ENCODE measurements at places on chromosomes 5 and 9.
A peak's percentile ranks its signal among the peaks of the same experiment; 100 is the strongest.

DNA sequence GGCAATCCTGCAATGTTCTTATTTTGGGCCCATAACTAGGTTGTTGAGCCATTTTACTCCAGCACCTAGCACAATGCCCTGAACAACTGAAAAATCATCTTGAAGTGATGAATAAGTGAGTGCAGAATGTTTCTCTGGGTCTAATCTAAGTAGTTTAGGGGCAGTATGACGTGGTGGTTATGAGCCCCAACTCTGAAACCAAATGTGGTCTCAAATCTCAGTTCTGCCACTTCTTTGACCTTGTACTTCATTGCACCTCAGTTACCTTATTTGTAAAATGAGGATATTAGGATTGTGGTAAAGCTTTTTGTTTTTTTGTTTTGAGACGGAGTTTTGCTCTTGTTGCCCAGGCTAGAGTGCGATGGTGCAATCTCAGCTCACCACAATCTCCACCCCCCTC, 80.9 kb upstream of the SNX2 start:
- no peak for DNase-seq

- no peak for DNase-seq
These were observed 11.2 kb downstream of the IER5L start for GRCh38 chr9:129166623-129167557.

- DNase-seq: no peak
These were observed 959 bp upstream of the FBXL17 start for GRCh38 chr5:108382784-108383330.

GRCh38 chr5:37815913-37816312, 23.9 kb downstream of the GDNF start:
- no peak for DNase-seq

DNA sequence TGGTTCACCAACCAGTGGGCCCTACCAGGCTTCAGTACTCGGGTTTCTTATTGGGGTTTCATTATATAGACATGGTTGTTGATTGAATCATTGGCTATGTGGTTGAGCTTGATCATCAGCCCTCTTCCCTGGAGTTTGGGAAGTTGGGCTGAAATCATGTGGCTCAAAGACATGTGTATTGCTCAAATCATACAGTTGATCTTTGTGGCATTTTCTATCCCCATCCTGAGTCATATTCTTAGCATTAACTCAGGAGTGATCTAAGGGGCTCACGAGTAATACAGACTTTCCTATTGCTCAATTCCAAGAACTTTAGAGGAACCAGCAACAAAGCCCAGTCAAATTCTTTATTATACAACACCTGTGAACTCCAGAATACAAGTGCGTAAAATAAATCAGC, 66.2 kb downstream of the SMC5 start:
- DNase-seq: no peak

GRCh38 chr5:129461711-129462332, 1.7 kb downstream of the ADAMTS19 start:
- DNase-seq: no peak

GRCh38 chr9:133154097-133154989, 9.4 kb downstream of the GBGT1 start:
- DNase-seq: peak; percentile 54

DNA sequence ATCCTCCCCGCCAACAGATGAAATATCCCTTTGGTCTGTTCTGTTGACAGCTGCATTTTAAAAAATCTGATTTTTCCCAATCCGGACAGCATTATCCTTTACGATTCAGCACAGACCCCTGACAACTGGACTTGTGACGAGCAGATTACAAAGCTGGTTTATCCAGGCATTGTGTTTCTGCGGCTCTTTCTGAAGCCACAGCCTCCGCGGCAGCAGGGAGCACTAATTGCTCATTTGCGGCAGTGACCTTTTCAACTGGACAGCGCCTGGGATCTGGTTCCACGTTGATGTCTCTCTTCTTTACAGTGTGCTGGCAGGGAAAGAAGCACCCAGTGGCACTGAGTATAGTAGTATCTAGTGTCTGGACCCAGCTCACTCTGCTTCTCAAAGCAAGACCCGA, 351.2 kb downstream of the ZNF608 start:
- DNase-seq: no peak

DNA sequence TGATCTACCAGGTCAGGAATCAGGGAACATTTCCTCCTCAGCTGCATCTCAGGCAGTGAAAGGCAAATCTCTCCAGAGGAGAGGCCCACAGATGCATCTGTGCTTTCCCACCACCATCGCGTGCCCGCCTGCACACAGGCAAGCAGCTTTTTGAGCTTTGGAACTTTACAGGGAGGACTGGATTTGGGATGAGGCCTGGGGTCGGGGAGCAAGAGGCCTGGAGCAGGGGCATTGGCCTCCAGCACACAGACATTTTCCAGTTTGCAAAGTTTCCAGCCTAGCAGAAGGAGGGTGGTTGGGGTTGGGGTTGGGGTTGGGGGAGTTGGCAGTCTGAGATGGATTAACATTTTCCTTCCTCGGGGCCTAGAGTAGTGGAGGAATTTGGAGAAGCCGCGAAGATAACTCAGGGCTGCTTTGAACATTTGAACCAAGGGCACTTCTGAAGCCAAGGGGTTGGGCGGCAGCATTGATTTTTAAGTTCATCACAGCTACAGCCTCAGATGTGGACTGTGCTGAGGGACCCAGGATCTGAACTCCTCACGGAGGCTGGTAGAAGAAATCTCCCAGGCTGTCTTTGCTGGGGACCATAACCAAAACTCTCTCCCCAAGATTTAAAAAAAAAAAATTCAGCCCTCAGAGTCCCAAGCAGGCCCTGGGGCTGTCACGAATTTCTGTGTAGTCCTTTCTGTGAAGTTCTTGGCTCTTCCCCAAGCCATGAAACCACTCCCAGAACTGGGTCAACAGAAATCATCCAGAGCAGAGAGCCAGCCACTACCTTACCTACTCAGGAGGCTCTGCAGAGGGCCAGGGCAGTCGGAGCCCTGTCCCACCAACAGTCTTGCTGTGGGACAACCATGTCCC, 25.6 kb downstream of the C5orf15 start:
- DNase-seq: no peak

- DNase-seq: no peak
These were observed 25.8 kb upstream of the LECT2 start for GRCh38 chr5:135980620-135981019.

DNA sequence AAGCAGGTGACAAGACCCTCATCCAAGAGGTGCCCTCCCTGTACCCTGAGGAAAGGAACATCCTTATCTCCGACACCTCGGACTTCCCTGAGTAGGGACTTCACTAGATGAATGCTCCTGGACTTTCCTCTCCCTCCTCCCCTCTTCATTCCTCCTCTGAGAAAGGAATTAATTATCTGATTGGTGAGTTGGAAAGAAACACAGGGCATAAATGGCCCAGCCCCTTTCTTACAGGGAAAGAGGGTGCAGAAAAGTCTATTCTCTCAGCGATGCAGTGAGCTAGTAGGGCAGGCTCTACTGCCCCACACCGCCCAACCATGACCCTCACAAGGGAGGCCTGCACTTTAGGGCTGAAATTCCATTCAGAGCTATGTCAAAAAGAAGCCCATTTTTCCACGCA, 87.5 kb downstream of the TTC39B start:
- no peak for DNase-seq

GRCh38 chr5:95392593-95393182, 1.5 kb downstream of the FAM81B start:
- DNase-seq: no peak
